ENCODE measurements at places on chromosomes 2 and 18. TPM values are rescaled to one million over a fixed set of nuclear protein-coding genes. Genes with fewer than 3 reads are reported as not detected.

Gene GYPC
- 77.5 TPM for total RNA-seq

Gene REG3G
- total RNA-seq, result not detected

Gene NDUFB3
- total RNA-seq, result 47.2 TPM

Gene TNS1
- 102 TPM for total RNA-seq

Gene LCT
- total RNA-seq, result 0.22 TPM

Gene CCBE1
- 49.1 TPM for total RNA-seq

Gene OR6B3
- total RNA-seq, result not detected

Gene ASPRV1
- 0.54 TPM for total RNA-seq

Gene FAM110C
- total RNA-seq, result not detected

Gene NRBP1
- 145 TPM for total RNA-seq

Gene MAP2
- total RNA-seq, result 0.54 TPM

Gene PCARE
- not detected for total RNA-seq

Gene OTOF
- 0.13 TPM for total RNA-seq

Gene SERPINB11
- total RNA-seq, result not detected

Gene FEV
- not detected for total RNA-seq

All from articular chondrocyte of knee joint (primary cell).